ENCODE measurements at places on chromosomes 2 and 18.

- DNase-seq: no peak
Observed at GRCh38 chr2:224136396-224136795, 97.3 kb upstream of the SERPINE2 start.

- no peak for DNase-seq
Observed at GRCh38 chr2:143674051-143674450, 544.8 kb downstream of the ARHGAP15 start.

- no peak for DNase-seq
Observed at GRCh38 chr2:122795763-122796162, 1040.3 kb downstream of the TSN start.

- DNase-seq: peak; percentile 63
Observed at GRCh38 chr2:202237787-202238233, 587 bp downstream of the SUMO1 start.

- DNase-seq: no peak
Observed at GRCh38 chr2:221203125-221203524, 369.0 kb downstream of the EPHA4 start.

DNA sequence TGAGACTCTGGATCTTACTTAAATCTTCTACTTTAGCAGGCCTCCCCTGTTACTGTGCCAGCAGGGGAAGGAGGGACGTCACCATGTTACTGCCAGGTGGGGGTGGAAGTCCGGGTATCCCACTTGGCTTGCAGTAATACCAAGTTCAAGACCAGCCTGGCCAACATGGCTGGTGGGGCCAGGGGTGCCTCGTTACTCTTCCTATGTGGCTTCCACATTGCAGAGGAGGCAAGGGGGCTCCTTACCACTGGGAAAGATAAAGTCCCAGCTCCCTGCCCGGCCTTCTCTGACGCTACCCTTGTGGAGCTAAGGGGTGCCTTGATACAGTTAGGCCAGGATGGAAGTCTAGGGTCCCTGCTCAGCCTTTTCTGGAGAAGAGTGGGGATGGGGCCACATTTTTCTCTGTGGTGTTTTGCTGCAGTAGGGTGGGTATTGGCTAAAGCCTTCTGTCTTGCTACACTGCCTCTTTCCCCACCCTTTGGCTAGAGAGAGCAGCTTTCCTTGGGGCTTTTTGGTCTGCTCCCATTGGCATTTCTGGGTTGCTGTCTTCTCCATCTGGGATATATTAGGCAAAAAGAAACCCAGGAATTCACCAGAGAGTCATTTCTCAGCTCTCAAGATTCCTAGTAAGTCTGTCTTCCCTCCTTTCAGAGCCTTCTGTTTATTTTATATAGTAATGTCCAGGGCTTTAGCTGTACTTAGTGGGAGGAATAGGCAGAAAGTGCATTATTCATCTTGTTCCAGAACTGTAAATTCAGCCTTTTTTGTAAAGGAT lies 21.9 kb downstream of the ELMOD3 start:
- DNase-seq: no peak

DNA sequence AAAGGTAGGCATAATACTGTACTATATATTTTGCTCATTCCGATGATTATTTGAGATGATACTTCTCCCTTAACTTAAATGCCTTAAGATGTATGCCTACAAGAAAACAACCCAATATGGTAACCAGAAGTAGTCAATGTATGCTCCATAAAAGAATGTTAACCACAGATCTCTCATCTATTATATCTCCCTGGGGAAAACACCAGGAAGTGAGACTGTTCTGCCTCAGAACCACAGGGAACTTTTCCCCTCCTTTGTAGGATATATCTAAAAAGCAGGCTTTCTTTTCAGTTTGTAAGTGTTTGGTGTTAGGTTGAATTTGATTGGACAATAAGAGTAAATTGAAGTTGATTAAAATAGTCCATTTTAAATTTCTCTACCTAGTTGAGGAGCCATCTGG lies 1160.5 kb upstream of the NXPH2 start:
- DNase-seq: no peak

DNA sequence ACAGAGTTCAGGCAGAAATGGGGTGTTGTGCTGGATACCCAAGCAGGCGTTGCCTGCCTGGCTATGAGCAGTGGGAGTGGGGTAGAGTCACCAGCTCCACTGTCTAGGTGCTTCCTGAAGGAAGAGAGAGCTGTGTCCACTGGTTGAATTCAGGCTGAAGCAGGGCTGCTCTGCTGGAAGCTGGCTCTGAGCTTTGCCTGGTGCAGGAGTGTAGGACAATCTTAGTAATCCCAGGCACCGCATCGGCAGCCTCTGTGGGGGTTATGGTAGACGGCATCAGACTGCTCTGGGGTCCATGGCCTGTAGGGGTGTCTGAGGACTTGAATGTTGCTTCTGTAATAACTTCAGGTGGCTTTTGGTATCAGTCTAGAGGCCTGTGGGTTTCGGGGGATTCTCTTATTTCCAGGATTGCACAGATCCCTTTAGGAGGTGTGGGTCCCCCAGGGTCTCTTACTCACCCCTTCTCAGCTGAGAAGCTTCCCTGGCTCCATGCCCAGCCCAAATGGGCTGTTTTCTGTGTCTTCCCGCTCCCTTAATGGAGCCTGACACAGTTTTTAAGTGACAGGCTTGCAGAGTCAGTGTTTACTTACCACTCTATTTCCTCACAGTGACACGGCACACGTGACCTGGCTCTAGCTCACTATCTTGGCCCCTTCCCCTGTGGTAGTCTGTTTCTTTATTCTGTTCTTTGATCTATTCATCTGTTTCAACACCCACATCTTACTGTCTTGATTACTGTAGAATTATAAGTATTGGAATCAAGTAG lies 644.3 kb downstream of the CBLN2 start:
- no peak for DNase-seq

- no peak for DNase-seq
Observed at GRCh38 chr2:131426727-131427126, 49.2 kb upstream of the TUBA3D start.

DNA sequence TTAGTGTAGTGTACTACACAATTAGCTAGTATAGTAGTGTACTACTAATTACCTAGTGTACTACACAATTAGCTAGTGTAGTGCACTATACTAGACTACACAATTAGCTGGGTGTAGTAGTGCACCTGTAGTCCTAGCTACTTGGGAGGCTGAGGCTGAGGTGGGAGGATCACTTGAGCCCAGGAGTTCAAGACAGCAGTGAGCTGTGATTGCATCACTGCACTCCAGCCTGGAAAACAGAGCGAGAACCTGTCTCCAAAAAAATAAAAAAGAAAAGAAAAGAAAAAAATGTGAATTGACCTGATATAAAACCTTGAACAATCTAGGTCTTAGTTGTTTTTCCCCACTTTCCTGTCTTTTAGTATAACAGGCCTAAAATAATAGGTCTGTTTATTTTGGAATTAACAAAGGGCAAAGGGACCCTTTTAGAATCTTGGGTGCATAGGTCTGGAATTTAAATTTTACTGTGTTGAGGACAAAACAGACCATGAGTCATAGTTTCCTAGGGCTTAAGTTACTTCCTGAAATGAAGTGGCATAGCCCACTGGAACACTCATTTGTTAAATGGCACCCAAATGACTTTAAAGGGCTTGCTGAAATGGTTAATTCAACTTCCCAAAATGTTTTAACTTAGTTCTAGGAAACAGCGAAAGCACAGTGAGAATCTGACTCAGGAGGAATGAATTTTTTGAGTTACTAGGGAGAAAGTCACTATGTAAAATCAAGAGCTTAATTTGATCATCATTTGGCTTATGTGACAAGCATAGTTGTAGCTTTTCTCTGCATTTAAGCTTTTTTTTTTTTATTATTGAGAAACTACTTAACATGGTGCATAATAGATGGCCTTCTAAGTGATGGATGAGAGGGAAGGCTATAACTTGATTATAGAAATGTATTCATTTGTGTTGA lies 50.7 kb upstream of the ARL5A start:
- no peak for DNase-seq

DNA sequence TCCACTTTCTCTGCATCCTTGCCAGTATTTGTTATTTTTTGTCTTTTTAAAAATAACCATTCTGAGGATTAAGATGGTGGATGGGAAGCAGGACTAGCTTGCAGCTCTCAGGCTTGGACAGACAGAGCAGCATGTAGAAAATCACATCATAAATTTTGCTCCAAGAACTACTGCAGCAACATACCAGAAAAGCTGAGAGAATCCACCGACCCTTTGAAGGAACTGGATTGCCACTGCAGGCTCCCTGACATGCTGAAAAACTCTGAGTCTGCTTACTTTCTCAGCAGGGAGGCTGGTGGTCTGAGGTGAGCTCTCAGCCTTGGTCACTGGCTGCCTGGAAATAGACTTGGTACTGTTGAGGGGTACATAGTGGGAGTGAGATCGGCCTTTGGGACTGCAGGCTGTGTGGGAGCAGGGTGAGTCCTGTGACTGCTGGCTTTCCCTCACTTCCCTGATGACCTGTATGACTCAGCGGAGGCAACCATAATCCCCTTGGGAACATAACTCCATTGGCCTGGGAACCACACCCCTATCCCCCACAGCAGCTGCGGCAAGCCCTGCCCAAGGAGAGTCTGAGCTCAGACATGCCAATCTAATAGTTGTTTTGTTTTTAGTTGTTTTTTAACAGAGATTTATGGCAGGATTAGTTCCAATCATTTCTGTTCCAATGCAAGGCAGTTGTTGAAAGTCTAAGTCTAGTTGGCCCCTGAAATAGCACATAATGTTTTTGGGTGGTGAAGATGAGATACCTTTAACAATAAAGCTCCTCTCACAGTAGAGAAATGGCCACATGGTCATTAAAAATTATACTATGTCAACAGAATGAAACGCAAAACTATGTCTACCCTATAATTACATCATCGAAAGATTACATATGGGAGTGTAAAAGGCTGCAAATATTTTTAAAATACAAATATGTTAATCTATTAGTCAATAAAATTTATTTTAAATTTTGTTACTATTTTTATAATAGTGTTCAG lies 414.2 kb upstream of the CHAC2 start:
- no peak for DNase-seq

DNA sequence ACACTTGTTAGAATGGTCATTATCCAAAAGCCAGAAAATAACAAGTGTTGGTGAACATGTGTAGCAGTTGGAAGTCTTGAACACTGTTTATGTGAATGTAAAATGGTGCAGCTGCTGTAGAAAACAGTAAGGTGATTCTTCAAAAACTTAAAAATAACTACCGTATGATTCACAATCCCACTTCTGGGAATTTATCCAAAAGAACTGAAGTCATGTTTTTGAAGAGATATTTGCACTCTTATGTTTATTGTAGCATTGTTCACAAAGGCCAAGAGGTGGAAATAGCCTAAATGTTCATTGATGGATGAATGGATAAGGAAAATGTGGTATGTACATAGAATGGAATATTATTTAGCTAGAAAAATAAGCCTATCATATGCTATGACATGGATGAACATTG lies 6.3 kb upstream of the SPP2 start:
- no peak for DNase-seq

DNA sequence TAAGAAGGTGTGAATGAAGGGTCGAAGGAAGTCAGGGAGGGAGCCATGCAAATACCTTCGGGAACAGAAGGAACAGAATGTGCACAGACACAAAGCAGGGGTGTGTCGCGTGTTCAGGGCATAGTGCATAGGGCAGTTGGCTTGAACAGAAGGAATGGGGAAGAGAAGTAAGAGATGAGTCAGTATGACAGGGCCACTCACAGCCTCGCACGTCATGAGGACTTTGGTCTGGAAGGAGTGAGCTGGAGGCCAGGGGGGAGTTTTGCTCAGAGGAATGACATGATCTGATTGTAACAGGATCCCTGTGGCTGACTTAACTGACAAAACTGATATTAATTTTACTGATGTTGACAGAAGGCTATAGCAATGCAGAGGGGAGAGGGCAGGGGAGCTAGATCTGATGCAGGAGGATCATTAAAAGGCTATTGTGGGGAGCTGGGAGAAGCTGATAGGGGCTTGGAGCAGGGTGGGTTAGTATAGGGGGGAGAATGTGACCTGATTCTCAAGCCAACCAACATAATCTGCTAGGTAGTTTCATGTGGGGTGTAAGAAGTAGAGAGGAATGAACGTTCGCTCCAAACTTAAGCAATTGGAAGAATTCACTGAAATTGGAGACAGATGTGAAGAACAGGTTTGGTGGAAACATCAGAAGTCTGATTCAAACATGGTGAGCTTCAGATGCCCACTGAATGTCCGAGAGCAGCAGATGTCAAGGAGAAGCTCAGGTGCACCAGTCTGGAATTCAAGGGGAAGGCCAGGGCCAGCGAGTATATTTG lies 60.4 kb upstream of the COPS8 start:
- no peak for DNase-seq

DNA sequence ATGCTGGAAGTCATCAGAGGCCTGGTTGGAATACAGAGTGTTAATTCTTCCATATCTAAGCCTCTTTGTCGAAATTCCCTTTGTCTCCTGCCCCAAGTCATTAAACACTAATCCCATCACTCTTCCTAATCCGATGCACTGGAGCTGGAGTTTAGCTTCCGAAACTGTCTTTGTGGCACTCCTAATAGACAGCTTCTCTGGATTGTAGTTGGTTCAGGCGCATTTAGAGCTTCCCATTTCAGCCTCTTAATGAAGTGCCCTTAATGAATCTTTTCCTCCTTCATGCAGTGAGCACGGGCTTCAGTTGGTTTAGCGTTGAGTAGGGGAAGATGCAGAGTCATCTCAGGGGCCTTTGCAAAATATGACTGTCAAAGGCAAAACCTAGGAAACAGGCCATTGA lies 72.2 kb upstream of the MEIS1 start:
- no peak for DNase-seq

All from left renal cortex interstitium (tissue), 4 donors.